Lower lobe of right lung (tissue), 2 donors: ENCODE measurements at places on chromosomes 12 and 14.

GRCh38 chr14:92549105-92549858 lies 35.7 kb downstream of the RIN3 start:
- DNase-seq, result no peak

DNA sequence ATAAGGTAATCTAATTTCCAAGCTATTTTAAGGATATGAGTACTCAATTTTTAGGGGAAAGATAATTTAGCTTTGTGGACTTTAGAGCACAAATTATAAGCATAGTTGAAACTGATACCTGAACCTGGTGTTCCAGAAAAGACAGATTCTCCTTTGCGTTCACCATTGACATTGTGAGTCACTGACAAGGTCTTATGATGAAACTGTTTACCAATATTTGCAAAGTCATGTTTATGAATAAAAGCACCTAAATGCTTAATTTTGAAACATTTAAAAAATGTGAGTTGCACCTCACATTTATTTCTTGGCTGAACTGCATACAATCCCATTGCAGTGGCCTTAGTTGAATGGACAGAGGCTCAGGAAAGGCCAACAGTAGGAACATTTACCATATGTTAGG lies 3.9 kb downstream of the BCAT1 start:
- DNase-seq, result no peak

DNA sequence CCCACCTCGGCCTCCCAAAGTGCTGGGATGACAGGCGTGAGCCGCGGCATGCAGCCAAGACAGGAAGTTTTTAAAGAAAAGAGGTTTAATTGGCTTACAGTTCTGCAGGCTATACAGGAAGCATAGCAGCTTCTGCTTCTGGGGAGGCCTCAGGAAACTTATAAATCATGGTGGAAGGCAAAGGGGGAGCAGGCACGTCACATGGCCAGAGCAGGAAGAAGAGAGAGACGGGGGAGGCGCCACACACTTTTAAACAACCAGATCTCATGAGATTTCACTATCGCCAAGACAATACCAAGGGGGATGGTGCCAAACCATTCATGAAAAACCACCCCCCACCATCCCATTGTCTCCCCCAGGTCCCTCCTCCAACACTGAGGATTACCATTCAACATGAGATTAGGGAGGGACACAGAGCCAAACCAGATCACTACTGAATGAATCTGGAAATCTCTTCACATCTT lies 14.1 kb downstream of the CCDC63 start:
- DNase-seq, result no peak

DNA sequence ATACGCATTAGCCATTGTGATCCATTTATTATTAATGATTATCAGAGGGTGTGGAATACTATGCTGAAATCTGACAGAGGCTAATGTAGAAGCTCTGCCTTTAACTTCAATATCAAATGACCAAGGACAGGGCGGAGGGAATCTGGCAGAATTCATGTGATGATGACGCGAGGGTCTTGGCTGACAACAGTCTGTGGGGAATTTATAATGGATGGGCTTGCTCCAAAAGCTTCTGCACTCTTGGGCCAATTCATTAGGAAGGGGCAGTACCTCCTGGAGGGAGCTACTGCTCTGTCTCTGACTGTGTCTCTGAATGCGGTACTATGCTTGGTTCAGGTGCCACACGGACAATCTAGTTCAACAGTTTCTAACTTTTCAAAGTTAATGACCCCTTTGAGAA lies 46.2 kb downstream of the GALNT8 start:
- no peak for DNase-seq

GRCh38 chr12:49838973-49839633 lies 3.8 kb downstream of the BCDIN3D start:
- no peak for DNase-seq

- DNase-seq, result peak; percentile 76
Measured at GRCh38 chr12:132610051-132610759, at the start of gene LRCOL1. Gene LRCOL1, minus strand, starts transcription at chr12:132610582. Its CDS starts 4,331 bp downstream, at chr12:132606251.

DNA sequence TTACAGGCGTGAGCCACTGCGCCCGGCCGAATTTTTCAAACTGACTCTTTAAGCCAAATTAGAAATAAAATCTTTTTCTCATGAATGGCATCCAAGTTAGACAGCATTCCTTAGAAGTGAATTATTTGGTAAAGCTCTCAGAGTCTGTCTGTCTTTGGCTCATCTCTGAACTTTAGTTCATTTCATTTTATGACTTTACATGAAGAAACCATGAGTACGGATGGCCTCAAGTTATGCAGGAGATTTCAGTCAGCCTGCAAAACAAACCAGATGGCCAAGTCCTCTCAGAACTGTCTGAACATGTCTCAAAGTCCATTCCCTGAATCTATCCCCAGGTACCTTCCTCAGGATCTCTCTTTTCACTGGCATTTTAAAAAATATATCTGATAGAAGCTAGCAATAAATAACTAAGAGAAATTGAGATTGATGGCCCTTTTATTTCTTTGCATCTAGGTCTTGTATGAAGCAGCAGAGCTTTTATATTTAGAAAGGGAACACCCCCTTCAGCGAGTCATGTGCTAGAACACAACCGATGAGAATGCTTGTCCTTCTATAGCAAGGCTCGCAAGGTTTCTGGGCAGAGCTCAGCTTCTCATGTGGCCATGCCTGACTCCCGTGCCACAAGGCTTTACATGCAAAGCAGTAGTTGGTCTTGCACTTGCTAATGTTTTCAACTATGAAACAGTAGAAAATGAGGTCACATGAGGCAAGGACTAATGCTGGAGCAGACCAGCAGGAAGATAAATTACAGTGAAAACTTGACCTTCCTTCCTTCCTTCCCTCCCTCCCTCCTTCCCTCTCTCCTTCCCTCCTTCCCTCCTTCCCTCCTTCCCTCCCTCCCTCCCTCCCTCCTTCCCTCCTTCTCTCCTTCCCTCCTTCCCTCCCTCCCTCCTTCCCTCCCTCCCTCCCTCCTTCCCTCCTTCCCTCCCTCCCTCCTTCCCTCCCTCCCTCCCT lies 125.0 kb downstream of the AKAP6 start:
- DNase-seq, result no peak

DNA sequence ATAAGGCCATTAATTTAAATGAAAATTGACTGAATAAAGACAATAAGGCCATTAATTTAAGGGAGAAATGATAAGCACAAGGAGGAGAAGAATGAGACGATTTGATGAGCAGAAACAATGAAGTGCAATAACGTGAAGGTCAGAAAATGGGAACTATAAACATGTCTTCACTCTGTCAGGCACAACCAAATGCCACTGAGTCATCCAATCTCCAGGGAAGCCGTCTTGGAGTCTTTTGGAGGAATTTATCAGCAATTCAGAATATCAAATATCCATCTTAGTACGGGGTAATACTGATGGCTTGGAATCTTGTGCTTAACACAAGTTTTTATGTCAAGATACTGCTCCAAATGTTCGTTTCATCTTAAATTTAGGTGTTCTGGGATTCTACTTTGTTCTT lies 159.9 kb downstream of the CAPZA3 start:
- DNase-seq, result no peak

DNA sequence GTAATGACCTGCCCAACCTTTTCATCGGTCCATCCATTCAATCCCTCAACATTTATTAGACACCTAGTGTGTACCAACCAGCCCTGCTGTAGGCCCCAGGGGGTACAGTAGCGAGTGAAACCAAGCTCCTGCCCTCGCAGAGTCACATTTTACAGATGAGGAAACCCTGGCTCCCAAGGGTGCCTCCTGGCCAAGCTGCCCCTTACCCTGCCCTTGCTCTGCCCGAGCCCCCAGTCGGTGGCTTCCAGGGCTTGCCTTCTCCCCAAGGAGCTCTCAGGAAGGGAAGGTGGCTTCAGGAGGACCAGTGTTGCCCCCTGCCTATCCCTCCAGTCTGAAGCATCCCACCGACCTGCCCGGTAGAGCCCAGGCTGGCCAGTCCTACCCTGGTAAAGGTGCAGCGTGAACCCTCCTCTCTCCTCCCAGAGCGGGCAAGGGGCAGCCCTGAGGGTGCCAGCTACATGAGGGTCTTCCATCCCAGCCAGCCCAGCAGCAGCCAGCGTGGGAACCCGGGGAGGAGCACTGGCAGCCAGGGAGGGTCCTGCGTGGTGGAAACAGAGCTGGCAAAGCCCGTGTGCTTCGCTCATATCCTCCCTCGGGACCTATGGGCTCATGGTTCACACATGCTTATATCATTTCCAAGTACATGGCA lies 670 bp upstream of the BEGAIN start:
- peak; percentile 16 for DNase-seq

DNA sequence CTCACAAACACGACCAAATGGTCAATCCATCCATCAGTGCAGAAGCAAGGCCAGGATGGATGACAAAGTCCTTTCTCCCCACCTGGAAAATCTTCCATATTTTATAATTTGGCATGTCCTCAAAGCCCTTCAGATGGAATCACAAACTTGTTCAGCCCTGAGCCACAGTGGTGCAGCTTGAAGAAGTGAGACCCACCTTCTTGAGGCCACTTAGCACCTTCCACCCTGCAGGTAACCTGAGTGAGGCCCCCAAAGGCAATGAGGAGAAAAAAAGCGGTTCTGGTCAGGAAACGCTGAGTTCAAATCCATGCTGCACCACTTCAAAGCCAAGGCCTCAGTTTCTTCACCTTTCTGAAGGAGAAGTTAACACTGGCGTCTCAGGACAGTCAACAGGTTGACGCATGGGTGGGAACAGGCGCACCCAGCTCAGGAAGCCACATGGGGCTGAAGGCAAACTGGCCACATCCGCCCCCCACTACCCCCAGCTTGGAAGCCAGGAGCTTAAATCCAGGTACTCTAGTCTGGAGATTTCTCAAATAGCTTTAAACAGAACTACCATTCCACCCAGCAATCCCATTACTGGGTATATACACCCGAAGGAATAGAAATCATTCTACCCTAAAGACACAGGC lies 320.4 kb downstream of the BCL11B start:
- no peak for DNase-seq

- DNase-seq, result peak; percentile 60
Measured at GRCh38 chr14:36451310-36452065, 68.5 kb downstream of the NKX2-1 start.

- DNase-seq, result no peak
Measured at GRCh38 chr12:13337791-13338190, 141.3 kb downstream of the EMP1 start.

- DNase-seq, result no peak
Measured at GRCh38 chr12:29212682-29213403, 63.8 kb downstream of the FAR2 start.

DNA sequence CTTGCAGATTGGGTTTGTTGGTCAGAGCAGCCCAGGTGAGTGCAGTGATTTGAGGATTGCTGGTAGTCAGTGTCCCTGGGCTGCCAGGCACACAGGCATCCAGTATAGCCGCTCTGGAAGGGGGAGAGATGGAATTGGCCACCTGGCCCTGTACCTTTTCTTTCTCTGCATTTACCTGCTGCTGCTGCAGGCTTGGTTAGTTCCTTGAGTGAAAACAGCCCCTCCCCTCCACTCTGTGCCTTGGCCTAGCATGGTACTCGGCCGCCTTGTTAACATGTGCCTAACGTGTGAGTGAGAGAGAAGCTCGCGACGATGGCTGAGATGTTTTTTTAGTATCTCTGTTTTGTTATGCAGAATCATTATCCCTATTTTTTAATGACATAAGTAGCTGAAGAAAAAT lies 49.3 kb upstream of the AMN start:
- DNase-seq, result no peak

- no peak for DNase-seq
Measured at GRCh38 chr12:98359856-98360255, 155.5 kb upstream of the TMPO start.

DNA sequence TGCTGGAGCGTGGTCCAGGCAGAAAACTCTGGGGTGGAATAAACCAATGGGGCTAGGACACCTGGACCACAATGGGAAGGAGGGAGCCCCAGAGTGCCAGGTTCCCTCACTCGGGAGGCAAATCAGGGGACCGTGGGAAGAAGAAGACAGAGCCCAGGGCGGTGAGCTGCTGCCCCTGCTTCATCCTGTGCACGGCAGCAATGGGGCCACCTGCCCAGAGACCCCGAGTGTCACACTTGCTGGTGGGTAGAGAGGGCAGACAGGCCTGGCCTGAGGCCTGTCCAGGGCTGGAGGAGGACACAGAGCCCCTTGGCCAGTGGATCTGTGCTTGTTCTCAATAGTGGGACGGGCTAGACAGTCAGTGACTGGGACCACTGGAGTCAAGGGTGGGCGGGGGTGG lies 58.2 kb downstream of the DIO3 start:
- no peak for DNase-seq

DNA sequence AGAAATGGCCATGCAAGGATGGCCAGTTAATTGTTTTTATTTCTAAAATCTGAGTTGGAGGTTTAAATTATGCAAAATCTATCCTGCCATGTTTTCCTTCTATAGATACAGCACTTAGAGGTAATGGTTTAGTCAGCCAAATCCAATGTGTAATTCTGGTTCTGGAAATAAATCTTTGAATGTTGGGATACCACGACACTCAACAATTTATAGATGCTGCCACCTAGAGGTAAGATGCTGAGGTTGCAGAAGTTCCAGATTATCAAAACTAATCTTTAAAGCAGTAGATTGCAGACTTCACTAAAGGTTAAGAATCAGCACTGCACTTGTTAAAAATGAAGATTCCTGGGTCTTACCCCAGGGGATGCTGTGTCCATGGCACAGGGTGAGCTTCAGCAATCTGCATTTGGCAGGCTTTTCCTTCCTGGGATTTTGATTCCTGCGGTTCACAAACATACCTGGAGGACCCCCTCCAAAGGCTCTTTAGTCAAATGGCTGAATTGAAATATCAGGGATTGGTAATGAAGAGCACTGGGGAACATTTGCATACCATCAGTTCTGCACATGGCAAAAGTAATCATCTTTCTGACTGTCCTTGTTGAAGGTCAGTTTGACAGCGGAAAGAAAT lies 53.4 kb upstream of the ANO4 start:
- DNase-seq, result no peak

- no peak for DNase-seq
Measured at GRCh38 chr12:6575648-6576047, 7.6 kb upstream of the NOP2 start.

DNA sequence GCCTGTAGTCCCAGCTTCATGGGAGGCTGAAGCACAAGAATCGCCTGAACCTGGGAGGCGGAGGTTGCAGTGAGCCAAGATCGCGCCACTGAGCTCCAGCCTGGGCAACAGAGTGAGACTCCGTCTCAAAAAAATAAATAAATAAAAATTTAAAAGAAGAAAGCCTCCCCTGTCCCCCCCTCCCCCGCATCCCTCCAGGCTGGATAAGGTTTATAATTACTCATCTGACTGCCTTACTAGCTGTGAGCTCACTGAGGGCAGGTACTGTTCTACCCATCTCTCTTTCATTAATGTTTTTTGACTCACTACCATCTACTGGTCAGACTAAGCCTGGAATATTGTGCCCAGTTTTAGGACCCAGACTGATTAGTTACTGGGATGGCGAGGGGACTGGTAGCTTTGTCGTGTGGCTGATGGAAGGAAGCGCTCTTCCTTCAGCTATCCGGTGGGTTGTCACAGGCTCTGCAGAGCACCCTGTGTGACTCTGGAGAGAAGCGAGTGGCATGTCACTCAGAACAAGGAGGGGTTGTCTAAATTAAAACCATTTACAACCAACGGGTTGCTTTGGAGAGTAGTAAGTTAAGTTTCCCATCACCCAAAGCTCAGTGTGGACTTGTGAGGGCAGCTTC lies 16.9 kb downstream of the EVL start:
- DNase-seq, result no peak

- DNase-seq, result no peak
Measured at GRCh38 chr12:25708661-25709060, 155.6 kb upstream of the LMNTD1 start.

GRCh38 chr12:60162988-60163720 lies 567.3 kb downstream of the SLC16A7 start:
- no peak for DNase-seq

- DNase-seq, result no peak
Measured at GRCh38 chr14:59510001-59510400, 25.7 kb downstream of the JKAMP start.

GRCh38 chr12:125122668-125123067 lies 57.4 kb downstream of the AACS start:
- no peak for DNase-seq
